ENCODE measurements at places on chromosomes 5 and 9. TPM values are rescaled to one million over a fixed set of nuclear protein-coding genes. Genes with fewer than 3 reads are reported as not detected.
A peak's percentile ranks its signal among the peaks of the same experiment; 100 is the strongest.

The THBS4 gene
- polyA plus RNA-seq: 9.7 TPM

The BTNL9 gene
- 10.5 TPM for polyA plus RNA-seq

DNA sequence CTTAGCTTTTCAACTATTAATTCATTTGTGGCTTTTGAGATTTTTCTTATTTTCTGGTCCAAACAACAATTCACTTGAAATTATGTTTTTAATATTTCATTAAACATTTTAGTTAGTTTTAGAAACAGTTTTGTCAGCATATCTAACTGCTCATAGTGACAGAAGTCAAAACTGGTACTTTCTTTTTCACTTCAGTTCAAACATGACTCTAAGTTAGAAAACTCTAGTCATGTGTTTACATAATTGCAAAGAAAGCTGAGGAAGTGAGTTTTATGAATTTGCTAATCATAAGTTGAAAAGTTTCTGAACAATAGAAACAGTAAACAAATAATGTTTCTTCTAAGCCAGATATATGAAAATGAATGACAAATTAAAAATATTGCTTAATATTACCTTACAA is 1931.0 kb downstream of the EFNA5 start:
- no peak for DNase-seq

GRCh38 chr9:127318651-127319167 is 54.1 kb downstream of the GARNL3 start:
- no peak for DNase-seq

DNA sequence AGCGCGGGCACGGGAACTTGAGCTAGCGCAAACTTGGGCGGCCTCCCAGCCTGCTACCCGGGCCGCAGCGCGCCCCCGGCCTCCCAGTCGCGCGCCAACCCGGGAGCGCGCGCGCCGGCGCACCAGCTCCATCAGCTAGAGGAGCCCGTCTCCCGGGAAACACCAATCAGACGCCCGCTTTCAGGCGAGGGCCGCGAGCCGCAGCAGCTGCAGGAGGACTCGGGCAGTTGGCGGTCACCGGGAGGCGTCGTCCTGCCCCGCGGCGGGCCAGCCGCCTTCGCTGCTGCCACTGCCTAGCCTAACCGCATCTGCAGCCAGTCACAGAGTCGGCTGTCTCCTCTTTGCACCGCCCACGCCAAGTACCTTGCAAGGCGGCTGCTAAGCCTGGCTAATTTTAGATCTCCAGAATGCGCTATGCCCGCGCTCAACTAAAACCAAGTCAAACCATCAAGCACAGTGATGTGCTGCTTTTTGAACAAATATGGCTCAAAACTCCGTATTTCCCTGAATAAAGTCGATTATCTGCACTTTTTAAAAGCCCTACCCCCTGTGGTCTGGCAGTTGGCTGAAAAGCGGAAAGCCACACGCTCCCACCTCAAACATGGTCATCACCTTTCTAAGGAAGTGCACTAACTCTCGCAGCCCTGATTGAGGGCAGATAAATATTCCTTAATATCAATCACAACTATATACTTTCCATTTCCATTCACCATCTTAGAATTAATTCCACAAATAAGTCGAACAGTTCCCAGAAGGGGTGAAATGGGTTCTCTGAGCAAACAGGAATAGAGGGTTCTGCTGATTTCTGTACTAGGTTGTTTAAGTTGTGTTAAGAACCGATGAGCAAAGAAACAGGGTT is 221.8 kb downstream of the MEF2C start:
- DNase-seq: peak; percentile 73

DNA sequence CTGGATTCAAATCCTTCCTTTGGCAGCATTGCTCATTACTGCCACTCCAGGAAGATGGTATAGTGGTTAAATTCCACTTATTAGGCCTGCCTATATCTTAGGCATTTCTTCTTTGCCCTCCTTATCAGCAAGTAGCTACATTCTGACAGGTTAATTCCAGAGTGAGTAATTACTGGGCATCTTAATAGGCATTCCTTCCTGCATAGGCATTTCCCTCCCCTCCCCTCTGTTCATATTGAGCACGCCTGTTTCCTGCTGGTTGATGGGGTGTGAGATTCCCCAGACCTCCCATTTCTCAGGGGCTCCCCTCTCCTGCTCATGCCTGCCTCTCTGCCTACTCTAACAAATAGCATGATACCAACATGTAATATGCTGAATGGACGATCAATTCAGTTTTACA is 305.9 kb downstream of the CYLC2 start:
- no peak for DNase-seq

Data from ovary (tissue), 10 donors.